ENCODE measurements at places on chromosomes 13 and 19.
A peak's percentile ranks its signal among the peaks of the same experiment; 100 is the strongest.

- no peak for DNase-seq
Observed at GRCh38 chr19:31285744-31286143, 63.5 kb downstream of the TSHZ3 start.

DNA sequence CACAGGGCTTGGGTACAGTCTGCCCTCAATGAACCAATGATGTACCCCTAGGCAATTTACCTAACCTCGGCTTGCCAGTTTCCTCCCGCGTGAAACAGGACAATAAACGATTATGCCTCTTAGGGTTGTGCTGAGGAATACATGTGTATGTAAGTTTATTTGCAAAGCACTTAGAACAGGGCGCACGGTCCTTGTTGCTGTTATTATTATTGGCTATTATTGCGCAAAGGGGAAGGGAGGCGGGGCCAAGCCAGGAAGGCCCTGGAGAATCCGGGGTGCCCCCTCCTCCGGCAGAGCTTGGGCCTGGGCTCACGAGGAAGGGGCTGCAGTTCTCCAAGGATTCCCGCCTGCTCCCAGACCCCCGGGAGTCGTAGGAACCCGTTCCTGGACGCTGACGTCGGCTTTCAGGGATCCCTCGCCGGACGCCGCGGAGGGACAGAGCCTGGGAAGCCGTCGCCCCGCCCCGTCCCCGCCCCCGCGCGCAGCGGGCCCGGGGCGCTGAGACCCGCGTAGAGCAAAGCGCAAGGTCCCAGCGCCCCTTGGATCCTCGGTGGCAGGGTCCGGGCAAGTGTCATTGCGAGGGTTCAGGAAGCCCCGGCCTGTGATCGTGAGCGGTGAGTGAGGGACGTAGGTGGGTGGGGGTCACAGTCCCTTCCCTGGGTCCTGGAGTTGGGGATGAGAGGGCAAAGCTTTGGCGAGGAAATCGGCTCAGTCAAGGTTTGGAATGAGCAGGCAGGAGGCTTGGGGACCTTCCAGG lies at the start of gene TMEM91:
Gene TMEM91, plus strand, starts transcription at position 293 of the 757 bp plus-strand sequence. CDS start 1,777 bp downstream, outside the sequence.
- no peak for DNase-seq

DNA sequence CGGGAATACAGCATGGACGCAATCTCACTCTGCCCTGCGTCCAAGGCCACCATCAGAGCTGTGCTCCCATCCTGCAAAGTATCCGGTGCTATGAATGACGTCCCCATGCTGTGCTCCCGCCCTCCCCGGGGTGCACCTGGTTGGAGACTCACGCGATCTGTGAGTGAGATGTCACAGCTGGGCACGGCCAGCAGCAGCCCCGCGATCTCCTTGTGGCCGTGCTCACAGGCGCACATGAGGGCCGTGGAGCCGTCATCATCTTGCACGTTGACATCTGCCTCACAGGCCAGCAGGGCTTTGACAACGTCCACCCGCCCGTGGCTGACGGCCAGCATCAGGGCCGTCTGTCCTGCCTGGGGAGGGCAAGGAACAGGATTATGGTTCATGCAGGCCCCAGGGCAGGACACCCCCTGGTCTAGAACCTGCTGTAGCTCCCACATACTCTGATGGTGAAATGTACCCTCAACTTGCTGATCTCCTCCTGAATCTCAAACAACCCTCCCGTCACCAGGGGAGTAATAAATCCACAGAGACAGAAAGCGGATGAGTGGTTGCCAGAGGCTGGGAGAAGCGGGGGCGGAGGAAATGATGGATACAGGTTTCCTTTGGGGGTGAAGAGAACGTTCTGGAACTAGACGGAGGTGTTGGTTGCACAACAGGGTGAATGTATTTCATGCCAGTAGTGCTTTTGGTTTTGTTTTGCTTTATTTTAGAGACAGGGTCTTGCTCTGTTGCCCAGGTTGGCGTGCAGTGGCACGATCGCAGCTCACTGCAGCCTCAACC lies 14.5 kb upstream of the SPC24 start:
- no peak for DNase-seq

DNA sequence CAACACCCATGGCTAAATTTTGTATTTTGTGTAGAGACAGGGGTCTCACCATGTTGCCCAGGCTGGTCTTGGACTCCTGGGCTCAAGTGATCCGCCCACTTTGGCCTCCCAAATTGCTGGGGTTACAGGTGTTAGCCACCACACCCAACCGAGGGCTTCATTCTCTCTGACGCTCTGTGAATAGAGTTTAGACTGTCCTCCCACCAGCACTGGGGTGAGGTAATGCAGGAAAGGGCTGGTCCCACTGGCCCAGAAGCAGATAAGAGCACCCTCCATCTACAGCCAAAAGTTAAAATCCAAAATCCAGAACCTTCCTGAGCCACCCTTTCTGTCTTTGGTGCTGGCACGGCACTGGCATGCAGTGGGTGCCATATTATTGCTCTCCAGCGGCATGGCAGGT lies 31.8 kb upstream of the HOMER3 start:
- DNase-seq, result no peak

- DNase-seq, result no peak
Observed at GRCh38 chr13:106619688-106620555, 52.0 kb upstream of the ARGLU1 start.

GRCh38 chr13:27997904-27998522 lies 9.5 kb upstream of the URAD start:
- no peak for DNase-seq

DNA sequence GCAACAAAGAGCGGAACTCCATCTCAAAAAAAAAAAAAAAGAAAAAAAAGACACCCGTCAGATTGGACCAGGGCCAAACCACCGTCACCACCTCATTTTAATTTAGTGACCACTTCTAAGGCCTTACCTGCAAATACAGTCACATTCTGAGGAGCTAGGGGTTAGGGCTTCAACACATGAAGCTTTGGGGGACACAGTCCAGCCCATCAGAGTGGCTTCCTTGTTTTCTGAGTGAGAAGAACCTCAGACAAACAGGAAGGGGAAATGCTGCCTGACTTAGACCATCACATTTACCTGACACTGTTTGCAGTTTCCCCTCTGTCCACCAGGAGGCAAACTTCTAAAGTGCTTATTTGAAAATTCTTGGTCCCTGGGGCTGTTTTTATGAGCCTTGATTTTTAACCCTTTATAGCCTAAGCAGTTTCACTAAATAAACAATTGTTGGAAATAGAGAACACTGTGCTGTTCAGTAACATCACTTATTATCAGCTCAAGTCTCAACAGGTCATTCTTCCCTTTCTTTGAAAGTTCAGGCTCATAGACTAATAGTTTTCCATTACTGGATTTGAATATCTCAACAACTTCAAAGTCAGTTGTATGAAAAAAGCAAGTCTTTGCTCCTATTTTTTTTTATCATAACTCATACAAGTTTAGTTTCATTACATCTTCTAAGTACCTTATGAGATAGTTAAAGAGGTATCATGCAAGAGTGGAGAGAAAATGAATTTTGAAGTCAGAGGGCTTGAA lies 74.9 kb upstream of the WASF3 start:
- DNase-seq, result peak; percentile 30

DNA sequence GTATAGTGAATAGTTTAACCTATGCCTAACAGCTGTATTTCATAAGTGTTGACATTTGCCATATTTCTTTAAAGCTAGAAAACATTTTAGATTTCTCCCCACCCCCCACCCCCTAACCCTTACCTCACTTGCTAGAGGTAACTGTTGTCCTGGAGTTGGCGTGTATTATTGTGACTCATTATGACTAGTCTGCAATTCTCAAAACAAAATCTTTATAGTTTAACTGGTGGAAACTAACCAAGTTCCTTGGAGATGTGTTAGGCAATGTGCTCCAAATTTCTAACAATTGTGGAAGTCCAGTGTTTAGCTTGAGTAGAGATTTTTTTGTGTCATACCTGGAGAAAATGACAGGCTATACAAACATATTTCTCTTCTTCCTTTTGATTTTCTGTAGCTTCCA lies 38.0 kb downstream of the KCTD4 start:
- DNase-seq, result no peak

DNA sequence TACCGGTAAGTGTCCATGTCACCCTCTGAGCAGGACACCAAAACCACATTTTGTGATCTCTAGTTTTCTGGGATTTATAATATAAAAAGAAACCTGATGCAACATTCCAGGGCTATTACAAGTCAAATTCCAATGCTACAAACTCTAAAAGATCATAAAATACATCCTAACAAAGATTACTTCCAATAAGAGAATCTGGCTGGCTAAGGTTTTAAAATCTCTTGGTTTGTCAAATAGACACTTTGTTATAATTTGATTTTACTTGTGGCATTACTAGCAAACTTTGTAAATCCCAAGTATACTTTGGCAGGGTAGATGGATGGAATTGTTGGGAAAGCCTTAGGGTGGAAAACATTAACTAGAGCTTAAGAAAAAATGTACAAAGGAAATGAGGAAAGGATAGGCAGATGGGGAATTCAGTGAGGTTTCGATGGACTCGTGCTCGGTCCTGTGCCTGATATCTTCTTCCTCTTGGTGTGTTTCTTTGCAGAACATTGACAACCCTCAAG lies 74.0 kb upstream of the POMP start:
- DNase-seq, result no peak

DNA sequence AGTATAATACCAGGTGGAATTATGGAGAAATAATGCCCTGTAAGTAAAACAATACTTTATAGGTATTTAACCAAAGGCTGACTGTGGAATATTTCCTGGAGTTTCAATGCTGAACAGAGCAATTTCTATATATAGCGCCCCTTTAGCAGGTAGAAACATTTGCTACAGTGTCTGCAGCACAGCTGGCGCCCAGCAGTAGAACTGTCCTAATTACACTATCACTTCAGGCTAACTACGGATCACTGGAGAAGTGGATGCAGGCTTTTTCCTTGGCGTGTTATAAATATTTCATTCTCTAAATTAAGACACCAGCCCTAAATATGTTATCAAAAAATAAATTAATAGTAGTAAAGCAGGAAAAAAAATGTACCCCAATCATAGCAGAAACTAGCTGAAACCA lies 3.1 kb downstream of the SHISA2 start:
- DNase-seq, result no peak

DNA sequence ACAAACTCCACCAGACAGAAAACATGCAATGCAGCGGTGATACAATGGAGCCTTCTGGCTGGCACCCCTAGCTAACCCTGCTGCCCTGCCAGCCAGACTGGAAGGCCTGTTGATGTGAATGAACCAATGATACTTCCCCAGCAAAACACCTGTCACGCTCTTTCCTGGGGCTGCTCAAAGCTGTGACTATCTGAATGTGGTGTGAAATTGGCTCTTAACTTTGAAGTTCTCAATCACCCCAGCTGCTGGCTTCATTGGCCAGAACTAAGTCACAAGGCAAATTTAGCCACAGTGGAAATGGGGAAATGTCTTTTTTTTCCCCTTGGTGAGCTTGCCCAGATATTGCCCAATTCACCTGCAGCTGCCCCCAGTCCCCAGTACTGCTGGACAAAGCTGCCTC lies 147.3 kb downstream of the SLC7A1 start:
- DNase-seq, result no peak

GRCh38 chr13:62960723-62961122 lies 1545.1 kb upstream of the PCDH20 start:
- DNase-seq, result no peak

- DNase-seq, result no peak
Observed at GRCh38 chr13:37209621-37210580, 104.4 kb upstream of the CSNK1A1L start.

DNA sequence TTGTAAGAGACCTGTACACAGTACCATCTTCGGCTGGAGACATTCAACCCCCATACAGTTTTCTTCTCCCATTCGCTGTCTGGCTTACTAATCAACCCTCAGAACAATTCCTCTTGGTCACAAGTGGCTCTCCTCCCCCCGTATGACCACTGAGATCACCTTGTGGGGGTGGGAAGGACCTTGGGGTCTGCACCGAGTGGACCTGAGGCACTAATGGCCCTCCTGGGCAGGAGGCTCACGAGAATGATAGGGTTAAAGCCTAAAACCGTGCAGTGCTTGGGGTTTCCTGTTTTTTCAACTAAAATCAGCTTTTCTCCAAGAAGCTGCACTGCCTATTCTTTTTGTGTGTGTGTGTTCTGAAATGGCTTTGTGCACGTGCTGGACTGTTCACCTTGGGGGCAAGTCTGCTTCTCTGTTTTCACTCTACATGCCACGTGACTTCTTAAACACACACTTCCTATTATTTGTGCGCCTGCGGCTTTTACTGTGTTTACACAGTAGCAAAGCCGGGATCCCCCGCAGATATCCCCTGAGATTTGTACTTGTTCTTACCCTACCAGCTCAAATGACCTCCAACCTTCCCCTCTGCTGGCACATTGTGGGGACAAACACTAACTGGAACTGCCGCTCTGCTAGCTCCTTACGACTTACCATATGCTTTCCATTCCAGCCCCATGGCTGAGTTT lies 12.3 kb downstream of the RBM26 start:
- DNase-seq, result no peak

GRCh38 chr13:35600137-35600536 lies 123.6 kb upstream of the MAB21L1 start:
- no peak for DNase-seq

DNA sequence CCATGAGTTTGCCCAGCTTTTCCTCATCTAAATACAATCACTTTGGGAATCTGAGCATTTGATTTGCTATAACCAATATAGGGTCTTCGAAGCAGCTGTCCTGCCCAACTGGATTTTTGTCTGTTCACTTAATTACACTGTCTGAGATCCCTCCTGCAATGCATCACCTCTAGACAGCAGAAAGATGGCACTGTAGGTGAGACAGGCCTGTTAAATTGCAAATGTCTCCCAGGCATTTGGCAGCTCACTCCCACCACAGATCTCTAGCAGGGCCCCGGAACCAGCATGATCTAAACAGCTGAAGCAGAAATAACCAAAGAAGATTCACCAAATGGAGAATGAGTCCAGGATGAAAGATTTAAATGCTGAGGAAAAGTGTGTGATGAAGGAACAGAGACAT lies 41.9 kb upstream of the SERPINE3 start:
- DNase-seq, result no peak

DNA sequence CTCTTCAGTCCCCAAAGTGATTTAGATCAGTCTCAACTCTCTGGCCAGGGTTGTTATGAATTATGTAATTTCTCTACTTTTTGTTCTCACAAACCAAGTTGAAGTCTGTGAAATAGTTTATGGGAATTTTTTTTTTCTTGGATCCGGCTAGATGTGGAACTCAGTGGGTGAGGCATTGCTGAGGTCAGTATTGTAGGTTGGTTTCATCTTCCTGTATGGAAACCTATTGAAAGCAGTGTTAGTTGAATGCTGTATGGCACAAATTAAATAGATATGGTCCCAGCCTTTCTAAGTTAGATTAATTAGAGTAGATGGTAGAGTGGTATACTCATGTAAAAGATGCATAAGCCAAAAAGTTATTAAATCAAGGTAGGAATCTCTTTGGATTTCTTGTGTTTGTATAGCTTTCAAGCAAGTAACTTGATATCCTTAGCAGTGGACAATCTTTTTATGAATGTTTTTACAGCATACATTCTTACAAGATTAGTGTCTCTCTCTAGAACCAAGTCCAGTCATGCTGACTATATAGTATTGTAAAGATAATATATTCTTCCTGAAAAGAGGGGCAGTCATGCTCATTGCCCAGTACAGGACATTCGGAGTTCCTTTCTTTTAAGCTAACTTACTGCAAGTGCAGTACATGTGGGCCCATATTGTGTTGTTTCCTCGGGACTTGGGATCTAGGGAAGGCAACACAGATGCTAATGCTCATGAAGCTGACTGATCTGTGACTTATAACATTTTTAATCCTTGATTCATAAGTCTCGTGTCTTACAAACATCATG lies 2541.1 kb downstream of the PCDH9 start:
- no peak for DNase-seq
